ENCODE measurements at places on chromosomes 2 and 18.

- no peaks in the 10 kb centered on the region for H3K36me3 ChIP-seq
- no peak overlapping the region for H3K4me3 ChIP-seq
- H3K27ac ChIP-seq = no peak overlapping the region
- DNase-seq = no peak
- no peaks in the 10 kb centered on the region for H3K27me3 ChIP-seq
These were observed 96.4 kb upstream of the FOSL2 start for GRCh38 chr2:28296243-28296642.

DNA sequence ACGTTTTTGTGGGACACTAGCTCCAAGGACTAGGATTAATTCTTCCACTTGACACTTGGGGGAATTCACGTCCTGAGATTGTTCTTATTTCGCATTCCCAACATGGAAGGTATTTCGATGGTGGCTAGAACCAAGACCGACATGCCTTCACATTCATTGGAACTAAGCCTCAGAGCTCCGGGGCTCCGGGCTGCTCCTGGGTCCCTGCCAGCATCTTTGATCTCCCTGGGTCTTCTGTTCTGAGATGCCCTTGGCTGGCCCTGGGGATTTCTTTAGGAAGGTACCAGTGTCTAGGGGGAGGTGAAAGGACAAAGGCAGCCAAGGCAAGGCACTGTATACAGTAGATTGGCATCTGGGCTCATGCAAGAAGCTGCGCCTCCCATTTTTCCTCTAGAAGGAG lies 76.8 kb downstream of the DYSF start:
- DNase-seq = no peak
- H3K4me1 ChIP-seq = peaks cover 2% of the 10 kb centered on the region
- no peak overlapping the region for H3K27ac ChIP-seq
- H3K36me3 ChIP-seq = no peaks in the 10 kb centered on the region

DNA sequence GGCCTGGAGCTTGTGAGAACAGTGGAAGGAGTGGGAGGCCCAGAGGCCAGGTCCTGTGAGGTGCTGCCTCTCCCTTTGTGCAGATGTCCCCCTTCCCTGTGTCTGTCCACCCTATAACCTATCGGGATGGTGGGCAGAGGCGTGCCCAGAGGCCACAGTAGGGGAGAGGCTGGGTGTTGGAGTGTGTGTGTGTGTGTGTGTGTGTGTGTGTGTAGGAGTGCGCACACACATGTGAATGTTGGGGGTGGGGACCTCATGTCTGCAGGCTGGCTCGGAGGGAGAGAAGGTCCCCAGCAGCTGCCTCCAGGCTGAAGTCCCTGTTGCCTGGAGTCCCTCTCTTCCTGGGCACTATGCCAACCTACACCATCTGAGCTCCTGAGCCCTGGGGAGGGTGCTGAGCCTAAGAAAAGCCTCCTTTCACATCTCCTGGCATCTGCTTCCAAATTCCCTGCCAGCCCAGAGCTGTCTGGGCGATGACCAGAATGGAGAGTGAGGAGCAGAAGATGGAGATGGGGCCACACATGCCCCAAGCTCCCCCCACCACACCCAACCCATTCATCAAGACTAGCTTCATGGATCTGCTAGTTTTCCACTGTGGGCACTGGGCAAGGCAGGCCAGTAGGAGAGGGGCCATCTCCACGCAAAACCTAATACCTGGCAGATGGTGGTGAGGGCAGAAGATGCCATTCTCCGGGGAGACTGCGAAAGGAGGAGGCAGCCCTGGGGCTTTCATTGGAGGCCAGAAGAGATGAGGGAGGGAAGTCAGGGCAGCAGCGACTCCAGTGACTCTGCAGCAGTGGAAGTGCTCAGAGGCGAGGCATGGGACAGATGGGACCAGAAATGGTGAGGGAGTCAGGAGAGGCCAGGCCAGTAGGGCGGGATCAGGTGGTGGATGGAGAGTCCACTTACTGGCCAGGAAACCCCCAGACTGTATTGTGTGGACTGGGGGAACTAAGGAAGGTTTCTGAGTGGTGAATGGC lies 20.3 kb downstream of the KCNK3 start:
- no peaks in the 10 kb centered on the region for H3K36me3 ChIP-seq
- H3K27me3 ChIP-seq = no peaks in the 10 kb centered on the region
- no peak for DNase-seq
- no peak overlapping the region for H3K27ac ChIP-seq
- H3K4me3 ChIP-seq = no peak overlapping the region

DNA sequence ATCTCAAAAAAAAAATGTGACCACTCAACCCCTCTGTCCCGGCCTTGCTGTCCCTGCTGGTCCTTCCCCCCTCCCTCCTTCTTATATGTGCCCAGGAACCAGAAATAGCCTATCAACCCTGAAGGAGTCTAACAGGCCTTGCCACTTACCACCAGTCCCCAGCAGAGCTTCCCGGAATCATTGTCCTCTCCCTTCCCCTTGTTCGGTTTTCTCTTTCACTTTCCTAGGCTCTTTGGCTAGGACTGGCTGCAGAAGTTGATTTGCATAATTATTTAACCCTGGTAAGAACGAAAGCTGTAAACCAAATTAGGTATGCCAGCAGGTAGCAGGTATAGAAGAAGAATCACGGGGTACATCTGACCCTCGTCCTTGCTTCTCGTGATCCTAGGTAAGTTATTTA lies 72.6 kb upstream of the ZNF532 start:
- H3K4me3 ChIP-seq = no peak overlapping the region
- peaks cover 6% of the 10 kb centered on the region for H3K4me1 ChIP-seq
- no peak for DNase-seq
- H3K27me3 ChIP-seq = no peaks in the 10 kb centered on the region

- H3K36me3 ChIP-seq = no peaks in the 10 kb centered on the region
- no peaks in the 10 kb centered on the region for H3K27me3 ChIP-seq
- no peaks in the 10 kb centered on the region for H3K4me1 ChIP-seq
- DNase-seq = no peak
These were observed 498.6 kb downstream of the EPHA4 start for GRCh38 chr2:221073326-221074049.

- H3K4me1 ChIP-seq = no peaks in the 10 kb centered on the region
- DNase-seq = no peak
- no peaks in the 10 kb centered on the region for H3K36me3 ChIP-seq
These were observed 25.8 kb downstream of the PTPN18 start for GRCh38 chr2:130381619-130382018.

DNA sequence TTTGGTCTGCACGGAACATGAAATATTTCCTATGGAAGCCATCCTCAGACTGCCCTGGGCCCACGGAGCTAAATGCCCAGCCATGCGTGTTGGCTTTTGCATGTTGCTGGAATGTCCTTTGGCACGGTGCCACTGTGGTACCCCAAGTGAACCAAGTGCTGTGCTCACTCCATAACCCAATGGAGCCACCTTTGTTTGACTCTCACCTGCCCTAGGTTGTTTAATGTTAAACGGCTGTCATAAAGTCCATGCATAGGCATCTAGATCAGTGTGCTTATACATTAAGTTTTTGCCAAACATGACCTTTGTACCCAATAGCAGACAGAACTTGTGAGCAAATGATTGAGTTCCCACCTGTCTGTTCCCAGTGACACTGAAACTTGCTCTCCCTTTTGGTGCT lies 59.9 kb upstream of the TMEM87B start:
- no peaks in the 10 kb centered on the region for H3K36me3 ChIP-seq
- peaks cover 1% of the 10 kb centered on the region for H3K4me1 ChIP-seq
- H3K4me3 ChIP-seq = no peak overlapping the region

- H3K27me3 ChIP-seq = no peaks in the 10 kb centered on the region
- no peaks in the 10 kb centered on the region for H3K36me3 ChIP-seq
- no peak overlapping the region for H3K27ac ChIP-seq
- H3K4me3 ChIP-seq = no peak overlapping the region
- H3K4me1 ChIP-seq = no peaks in the 10 kb centered on the region
These were observed 258.0 kb downstream of the ZEB2 start for GRCh38 chr2:144261966-144262365.

- H3K27me3 ChIP-seq = no peaks in the 10 kb centered on the region
- no peaks in the 10 kb centered on the region for H3K4me1 ChIP-seq
These were observed 257.0 kb upstream of the GYPC start for GRCh38 chr2:126399001-126399400.

DNA sequence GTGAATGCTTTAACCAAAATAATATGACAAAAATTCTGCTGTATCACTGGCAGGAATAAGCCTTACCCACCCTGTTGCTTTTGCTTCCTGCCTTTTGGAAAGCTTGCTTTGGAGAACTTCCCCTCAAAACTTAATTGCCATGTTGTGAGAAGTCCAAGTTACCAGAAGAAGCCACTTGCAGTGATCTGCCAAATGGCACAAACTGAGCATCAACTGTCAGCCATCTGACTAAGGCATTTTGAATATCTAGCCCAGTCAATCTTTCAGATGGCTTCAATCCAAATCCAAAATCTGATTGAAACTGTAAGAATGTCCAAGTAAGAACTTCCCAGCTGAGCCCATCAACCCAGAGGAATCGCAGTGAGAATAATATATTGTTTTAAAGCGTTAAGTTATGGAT lies 216.5 kb upstream of the ZC3H15 start:
- no peaks in the 10 kb centered on the region for H3K36me3 ChIP-seq
- H3K4me3 ChIP-seq = no peak overlapping the region
- DNase-seq = no peak
- no peak overlapping the region for H3K27ac ChIP-seq
- H3K27me3 ChIP-seq = no peaks in the 10 kb centered on the region

GRCh38 chr2:29262681-29263260 lies 147.6 kb downstream of the CLIP4 start:
- DNase-seq = no peak
- H3K4me3 ChIP-seq = no peak overlapping the region
- H3K27ac ChIP-seq = no peak overlapping the region

DNA sequence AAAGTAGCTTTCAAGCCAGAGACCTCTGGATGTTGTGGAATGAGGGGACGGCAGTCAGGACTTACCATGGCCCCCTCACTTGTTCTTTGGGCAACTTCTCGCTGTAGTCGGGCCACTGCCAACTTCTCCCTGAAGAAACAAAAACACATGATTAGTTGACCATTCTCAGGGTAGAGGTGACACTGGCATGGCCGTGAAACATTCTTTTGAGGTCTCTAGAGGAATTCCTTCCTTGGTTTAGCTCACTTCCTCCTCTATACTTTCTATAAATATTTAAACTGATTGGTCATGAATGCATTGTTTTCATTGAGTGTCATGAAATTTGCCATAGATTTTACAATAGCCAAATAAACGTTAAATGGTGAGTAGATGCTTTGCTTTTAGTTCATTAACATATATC lies 354.6 kb downstream of the NCKAP5 start:
- H3K4me1 ChIP-seq = no peaks in the 10 kb centered on the region
- H3K27ac ChIP-seq = no peak overlapping the region
- no peaks in the 10 kb centered on the region for H3K27me3 ChIP-seq
- no peaks in the 10 kb centered on the region for H3K36me3 ChIP-seq

DNA sequence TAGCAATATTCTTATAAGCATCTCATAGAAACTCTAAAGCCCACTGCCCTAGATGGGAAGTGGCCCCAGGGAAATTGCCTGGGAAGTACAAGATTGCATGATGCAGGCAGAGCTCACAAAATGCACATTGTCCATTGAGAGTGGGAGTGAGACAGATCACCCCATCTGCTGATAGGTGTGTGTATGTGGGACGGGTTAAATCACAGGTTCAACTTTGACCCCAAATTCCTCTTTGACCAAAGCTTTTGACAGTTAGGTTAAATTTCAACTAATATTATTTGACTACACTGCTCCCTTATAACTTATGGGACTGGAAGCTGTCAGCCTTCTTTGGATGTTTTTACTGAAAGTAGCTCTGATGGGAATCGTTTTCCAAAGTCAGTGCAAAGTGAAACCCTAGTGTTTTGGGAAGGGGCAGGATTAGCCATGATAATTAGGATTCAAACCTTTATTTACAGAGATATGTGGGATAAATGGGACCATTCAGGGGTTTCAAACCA lies 11.4 kb upstream of the FABP1 start:
- H3K4me3 ChIP-seq = no peak overlapping the region
- H3K4me1 ChIP-seq = no peaks in the 10 kb centered on the region
- no peaks in the 10 kb centered on the region for H3K27me3 ChIP-seq
- H3K27ac ChIP-seq = no peak overlapping the region
- no peaks in the 10 kb centered on the region for H3K36me3 ChIP-seq

GRCh38 chr2:148184976-148185375 lies 164.1 kb downstream of the MBD5 start:
- H3K27ac ChIP-seq = no peak overlapping the region
- H3K4me3 ChIP-seq = no peak overlapping the region
- DNase-seq = no peak
- no peaks in the 10 kb centered on the region for H3K4me1 ChIP-seq

DNA sequence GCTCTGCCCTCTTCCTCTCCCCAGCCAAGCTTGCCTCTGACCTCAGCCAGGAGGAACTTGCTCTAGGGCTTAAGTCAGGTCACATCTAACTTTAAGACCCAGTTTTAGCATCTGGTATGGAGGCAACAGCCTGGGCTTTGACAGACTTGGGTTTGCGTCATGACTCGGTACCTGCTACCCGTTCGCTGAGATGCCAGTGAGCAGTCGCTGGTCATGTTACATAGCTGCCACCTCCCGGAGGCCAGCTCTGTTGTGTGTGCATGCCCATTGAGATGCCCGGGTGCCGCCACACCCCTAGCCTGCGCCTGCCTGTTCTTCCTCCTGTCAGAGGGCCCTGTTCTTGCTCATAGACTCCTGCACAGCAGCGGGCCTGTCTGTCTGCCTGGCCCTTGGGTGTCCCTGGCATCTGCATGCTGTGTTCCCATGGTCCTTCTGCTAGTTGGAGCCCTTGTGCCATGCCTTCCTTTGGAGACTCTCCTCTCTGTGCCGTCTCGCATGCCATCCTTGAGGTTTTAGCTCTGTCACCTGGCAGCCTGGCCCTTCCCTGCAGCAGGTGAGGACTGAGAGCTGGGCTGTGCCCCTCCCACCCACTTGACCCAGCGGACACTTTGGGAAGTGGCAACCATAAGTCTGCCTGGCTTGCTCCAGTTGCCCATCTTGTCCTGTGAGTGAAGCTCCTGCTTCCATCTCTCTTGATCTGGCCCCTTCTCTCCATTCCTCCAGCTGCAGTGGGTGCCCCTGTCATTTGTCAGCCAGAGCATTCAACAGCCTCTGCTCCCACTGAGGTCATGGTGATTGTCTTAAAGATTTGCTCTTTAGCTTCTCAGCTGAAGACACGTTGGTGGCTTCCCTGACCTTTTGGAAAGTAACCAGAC lies 24.9 kb downstream of the ASAP2 start:
- H3K4me1 ChIP-seq = peaks cover 1% of the 10 kb centered on the region
- H3K27ac ChIP-seq = no peak overlapping the region
- no peak overlapping the region for H3K4me3 ChIP-seq
- no peaks in the 10 kb centered on the region for H3K36me3 ChIP-seq

GRCh38 chr2:239316562-239317465 lies 84.0 kb downstream of the HDAC4 start:
- peaks cover 3% of the 10 kb centered on the region for H3K36me3 ChIP-seq
- H3K4me3 ChIP-seq = no peak overlapping the region
- DNase-seq = no peak
- no peak overlapping the region for H3K27ac ChIP-seq
- no peaks in the 10 kb centered on the region for H3K27me3 ChIP-seq
- no peaks in the 10 kb centered on the region for H3K4me1 ChIP-seq

Data from iPS DF 6.9 (cell line).